Activated naive CD4-positive, alpha-beta T cell treated with anti-CD3 and anti-CD28 coated beads, Interleukin-2, amount 50 U/mL, for 72 hours (primary cell): ENCODE measurements at places on chromosomes 5 and 9. TPM values are rescaled to one million over a fixed set of nuclear protein-coding genes. Genes with fewer than 3 reads are reported as not detected.
A peak's percentile ranks its signal among the peaks of the same experiment; 100 is the strongest.

OR13C5 gene
- total RNA-seq, result not detected

SLC26A2 gene
- 8.4 TPM for total RNA-seq

ZCCHC7 gene
- 25.1 TPM for total RNA-seq

ADAMTS6 gene
- 2.0 TPM for total RNA-seq

NDUFB6 gene
- 83.9 TPM for total RNA-seq

NUDT2 gene
- 42.7 TPM for total RNA-seq

STPG3 gene
- total RNA-seq, result not detected

TNFSF8 gene
- total RNA-seq, result 11.0 TPM

TBC1D2 gene
- total RNA-seq, result 3.6 TPM

DNA sequence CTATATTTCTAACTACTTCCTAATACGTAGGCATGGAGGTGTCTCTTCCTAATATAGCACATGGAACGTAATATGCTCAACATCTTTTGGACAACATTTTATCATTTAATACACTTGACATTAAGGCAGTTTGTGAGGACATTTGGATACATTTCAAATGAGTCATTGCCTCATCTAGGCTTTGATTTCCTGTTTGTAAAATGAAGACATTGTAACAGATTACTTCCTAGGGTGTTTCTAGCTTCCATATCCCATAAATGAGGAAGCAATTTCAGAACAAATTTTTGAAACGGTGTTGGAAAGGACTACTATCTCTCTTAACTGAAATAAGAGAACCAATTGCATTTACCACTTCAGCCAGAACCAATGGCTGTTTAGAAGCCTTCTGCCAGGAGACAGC, 38.7 kb downstream of the SLC28A3 start:
- DNase-seq, result no peak

GRCh38 chr9:133914442-133915342, 77.4 kb downstream of the VAV2 start:
- DNase-seq, result no peak

GRCh38 chr9:77087506-77087905, 68.1 kb downstream of the FOXB2 start:
- no peak for DNase-seq

GRCh38 chr9:21141427-21141882, at the start of gene IFNW1:
TSS of gene IFNW1 (minus strand) at chr9:21141832. CDS start at chr9:21141570, 262 bp downstream.
- no peak for DNase-seq

DNA sequence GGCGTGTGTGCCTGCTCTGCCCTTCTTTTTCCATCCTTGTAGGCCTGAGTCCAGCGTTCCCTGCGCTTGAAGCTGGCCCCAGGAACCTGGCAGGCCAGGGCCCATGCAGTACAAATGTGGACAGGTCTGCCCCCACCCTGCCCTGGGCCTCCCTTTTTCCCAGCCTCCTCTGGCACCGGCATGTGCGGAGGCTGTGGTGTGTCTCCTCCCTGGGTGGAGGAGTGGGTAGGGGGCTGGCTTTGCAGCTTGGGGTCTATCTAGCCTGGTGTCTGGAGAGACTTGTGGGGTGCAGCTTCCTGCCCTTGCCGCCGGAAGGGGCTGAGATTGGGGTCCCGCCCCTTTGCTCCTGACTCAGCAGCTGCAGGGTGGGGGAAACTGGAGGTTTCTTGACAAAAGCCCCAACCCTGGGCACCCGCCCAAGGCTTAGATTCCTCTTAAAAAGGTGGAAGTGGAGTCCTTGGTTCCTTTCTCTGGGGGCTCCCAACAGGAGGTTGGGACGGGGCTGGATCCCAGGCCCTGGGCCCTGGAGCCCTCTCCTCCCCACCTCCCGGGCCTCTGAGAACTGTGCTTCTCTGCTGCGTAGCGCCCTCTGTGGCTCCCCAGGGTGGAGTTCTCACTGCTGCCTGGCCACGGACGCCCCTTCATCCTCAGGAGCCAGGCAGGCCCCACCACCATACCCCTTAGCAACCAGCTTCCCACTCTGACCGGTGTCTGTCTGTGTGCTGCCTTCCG, 18.0 kb downstream of the RXRA start:
- DNase-seq, result no peak

- DNase-seq, result no peak
These were observed 170.8 kb downstream of the SGCD start for GRCh38 chr5:156497804-156498208.

DNA sequence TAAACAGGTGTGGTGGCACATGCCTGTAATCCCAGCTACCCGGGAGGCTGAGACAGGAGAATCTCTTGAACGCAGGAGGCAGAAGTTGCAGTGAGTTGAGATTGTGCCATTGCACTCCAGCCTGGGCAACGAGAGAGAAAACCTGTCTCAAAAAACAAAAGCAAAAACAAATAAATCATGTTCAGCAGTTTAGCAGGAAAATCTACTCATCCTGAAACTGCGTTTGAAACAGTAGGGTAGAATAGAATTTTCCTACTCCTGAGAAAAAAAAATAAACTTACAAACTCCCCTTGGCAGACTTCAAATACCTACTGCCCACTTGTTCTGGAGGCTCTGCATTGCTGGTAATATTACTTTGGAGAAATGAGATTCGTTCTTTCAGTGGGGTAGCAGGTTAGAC, 367.7 kb downstream of the GADD45G start:
- DNase-seq, result no peak

DNA sequence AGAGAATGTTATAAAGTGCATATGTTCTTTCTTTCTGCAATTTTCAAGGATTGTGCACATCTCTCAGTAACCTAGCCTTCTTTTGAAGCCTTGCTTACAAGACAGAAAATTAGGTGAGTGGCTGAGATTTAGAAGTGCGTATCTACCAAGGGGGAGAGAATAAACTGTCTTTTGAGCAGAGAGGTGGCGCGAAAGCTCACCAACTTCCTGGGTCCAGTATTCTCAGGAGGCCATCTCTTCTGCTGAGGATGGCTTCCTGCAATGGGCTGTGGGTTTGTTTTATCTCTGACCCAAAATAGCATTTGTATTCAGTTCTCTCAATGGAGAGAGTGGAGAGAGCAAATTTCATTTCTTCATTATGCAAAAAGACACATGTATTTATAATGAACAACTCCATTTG, 75.4 kb upstream of the RPS23 start:
- no peak for DNase-seq

GRCh38 chr9:18482371-18482770, 8.4 kb downstream of the ADAMTSL1 start:
- DNase-seq, result no peak

GRCh38 chr5:10600626-10601245, 36.9 kb downstream of the ANKRD33B start:
- DNase-seq, result peak; percentile 50

- DNase-seq, result no peak
These were observed 720.8 kb upstream of the ADAMTS16 start for GRCh38 chr5:4419281-4419680.

- DNase-seq, result no peak
These were observed 48.0 kb upstream of the POU5F2 start for GRCh38 chr5:93789173-93790067.

DNA sequence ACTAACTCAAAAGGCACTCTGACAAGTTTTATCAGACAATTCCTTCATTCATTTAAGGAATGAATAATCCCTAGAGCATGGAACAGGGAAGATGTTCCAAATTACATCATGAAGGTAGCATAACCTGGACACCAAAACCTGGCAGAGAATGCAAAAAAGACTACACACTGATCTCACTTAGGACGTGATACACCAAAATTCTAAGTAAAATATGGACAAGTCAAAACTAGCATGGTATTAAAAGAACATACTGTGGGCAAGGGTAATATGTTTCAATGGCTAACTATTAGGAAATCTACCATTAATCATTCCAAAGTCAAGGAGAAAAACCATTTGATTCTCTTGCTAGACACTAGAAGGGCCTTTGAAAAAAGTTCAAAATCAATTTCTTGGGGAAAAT, 176.5 kb downstream of the HSPA4 start:
- no peak for DNase-seq

DNA sequence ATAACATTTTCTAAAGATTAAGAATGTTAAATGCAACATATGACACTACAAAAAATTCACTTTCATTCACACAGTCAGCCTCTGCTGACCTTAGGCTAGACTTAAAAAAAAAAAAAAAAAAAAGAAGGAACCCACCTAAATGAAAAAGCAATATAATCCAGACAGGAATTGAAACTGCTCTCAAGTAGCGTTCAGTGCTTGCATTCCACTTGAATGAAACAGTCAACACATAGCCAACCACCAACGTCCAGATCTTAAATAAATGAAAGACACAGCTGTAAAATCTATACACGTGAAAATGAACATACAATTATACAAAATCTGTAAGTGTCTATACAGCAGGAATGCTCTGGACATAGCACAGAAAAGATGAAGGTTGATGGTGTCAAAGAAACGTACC, 11.4 kb downstream of the TMEM245 start:
- no peak for DNase-seq

DNA sequence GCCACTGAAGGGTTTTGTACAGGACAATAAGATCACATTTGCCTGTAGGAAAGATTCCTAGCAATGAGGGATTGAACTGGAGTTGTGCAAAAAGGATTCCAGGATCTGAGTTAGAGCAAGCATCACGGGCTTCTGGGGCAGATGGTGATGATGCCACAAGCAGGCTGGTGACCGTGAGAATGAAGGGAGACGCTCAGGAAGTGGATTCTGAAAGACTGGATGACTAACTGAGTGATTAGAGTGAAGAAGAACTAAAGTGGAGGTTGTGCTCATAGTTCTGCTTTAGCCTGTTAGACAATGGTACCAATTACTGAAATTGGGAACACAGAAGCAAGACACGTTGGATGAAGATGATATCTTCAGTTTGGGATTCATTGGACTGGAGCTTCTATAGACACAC, 168.2 kb downstream of the CD180 start:
- DNase-seq, result no peak

DNA sequence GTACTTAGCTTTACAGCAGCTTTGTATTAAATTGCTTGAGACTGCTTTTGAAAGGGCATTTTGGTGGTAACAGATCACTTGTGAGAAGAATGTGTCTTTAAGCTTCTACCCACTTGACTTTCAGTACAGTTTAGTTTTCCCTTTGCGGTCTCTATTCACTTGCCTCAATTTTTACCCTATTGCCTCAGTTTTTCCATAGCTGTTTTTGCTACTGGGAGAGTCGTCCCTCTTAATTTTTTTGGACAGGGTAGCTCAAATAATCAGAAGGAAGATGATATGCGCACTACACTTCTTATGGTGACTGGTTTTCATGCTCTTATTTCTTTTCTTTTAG, 18.8 kb downstream of the UGCG start:
- DNase-seq, result no peak
